ENCODE measurements at places on chromosomes 4 and X.

DNA sequence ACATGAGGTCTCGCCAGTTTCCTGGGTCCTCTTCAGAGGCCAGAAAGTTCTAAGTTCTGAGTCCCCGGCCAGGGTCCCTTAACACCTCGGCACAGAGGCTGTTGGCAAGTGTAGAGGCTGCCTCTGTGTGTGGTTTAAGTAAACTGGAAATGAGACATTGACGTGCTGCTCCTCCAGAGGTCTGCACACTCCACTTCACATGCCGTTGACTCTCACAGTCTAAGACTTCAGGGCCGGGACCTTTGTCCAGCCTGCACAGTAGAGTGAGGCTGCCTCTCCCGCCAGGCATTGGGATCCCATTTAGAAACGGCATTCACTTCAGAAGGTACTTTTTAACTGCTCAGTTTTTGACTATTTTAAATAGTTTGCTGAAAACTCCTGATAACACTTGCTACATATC lies 10.6 kb upstream of the TADA2B start:
- DNase-seq = no peak

- DNase-seq = peak; percentile 14
Observed at GRCh38 chr4:168451744-168452390, 28.4 kb downstream of the DDX60L start.

DNA sequence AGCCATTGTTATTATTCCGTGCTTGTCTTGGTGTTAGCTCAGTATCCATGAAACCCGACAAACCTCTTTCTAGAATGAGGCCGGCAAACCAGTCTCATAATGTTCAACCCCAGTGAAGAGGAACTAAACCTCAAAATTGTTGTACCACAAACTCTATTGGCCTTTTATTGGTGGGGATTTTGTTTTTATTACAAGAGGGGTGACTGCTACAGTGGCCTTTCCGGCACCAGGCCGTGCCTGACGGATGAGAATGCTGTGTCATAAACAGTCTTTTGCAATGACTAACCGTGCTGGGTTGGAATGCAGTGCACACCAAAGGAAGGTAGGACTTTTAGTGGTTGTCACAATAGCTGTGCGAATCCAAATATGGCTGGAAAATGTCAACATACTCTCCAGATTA lies 60.8 kb downstream of the SHROOM2 start:
- no peak for DNase-seq

GRCh38 chr4:101970547-101971155 lies 180.1 kb downstream of the BANK1 start:
- DNase-seq = no peak

DNA sequence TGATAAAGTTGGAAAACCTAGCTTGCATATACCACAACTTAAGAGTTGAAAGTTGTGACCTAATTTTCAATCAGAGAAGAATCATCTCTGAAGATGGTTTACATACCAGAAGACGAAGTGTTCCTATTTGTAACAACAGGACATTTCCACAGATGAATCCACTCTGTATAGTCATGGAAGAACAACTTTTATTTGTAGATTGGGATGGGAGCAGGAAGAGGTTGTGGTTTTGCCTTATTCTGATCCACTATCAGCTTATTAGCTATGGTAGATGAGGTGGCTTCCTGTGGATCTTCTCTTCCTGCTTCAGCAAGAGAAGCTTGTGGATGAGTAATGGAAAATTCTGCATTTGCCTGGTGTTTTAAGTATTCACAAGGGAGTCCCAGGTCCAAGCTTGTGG lies 18.6 kb upstream of the SUPT20HL1 start:
- no peak for DNase-seq

Measured in hematopoietic multipotent progenitor cell treated with erythropoietin and hydrocortisone succinate and interleukin-3 and kit ligand, for 6 days (in vitro differentiated cells).